ENCODE measurements at places on chromosomes 13 and 19.

GRCh38 chr19:49684251-49684982, 5.0 kb upstream of the ADM5 start:
- no peak for DNase-seq

DNA sequence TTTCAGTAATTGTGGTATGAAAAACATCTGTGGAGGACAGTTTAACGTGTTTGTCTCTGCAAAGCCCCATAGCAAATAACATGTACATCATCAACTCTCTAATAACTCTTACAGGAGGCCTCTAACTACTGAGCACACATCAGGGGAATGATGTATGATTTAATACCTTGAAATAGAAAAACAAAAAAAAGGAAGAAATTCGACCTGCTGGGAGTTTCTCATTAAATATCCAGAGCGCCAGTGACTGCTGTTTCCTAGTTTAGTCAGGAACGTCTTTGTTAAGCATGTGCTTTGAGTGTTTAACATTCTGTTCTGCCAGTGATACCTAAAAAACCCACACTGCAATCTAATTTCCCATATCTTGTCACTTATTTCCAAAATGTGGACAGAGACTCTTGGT, 235.4 kb downstream of the PCDH20 start:
- DNase-seq, result no peak

GRCh38 chr13:110706570-110707372, 855 bp upstream of the CARS2 start:
- DNase-seq, result no peak

DNA sequence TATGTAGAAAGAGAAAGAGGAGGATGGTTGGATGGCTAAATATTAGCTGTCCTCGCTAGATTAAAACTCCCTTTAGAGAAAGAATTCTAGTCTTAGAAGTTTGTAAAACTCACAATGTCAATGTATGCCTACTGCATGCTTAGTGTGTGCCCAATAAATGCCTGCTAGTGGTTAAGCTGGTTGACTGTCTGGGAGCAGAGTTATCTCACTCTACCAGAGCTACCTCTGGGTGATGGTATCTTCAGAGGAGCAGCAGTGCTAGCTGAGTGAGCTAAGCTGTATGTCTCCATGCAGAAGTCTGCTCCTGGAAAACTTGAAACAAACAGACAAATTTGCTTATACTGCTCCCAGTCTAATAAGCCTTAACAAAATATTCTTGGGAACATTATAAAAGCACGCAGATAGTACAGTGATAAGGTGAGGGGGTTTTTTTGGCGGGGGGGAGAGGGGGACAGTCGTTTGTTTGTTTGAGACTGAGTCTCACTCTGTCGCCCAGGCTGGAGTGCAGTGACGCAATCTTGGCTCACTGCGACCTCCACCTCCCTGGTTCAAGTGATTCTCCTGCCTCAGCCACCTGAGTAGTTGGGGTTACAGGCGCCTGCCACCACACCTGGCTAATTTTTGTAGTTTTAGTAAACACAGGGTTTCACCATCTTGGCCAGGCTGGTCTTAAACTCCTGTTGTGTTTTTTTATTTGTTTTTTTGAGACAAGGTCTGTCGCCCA, 202.8 kb upstream of the TSC22D1 start:
- DNase-seq, result no peak

DNA sequence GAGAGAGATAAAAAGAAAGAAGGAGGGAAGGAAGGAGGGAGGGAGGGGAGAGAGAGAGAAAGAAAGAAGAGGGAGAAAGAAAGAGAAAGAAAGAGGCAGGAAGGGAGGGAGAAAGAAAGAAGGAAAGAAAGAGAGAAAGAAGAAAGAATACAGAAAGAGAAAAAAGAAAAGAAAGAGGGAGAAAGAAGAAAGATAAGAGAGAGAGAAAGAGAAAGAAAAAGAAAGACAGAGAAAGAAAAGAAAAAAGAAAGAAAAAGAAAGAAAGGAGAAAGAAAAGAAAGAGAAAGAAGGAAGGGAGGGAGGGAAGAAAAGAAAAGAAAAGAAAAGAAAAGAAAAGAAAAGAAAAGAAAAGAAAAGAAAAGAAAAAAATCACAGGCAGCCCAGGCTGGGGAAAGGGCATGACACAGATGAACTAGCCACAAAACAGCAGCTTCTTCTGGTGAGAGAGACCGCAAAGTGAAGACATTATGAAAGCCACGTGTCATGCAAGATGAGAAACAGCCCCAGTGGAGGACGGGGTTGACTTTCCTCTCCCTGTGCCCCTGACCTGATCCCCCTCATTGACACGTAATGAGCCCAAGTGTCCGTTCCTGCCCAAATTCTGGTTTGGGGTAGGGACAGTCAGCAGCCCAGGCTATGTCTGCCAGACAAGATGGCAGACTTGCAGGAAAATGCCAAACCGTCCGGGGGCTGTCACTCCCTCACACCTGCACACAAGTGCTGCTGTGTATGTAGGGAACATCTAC, 102.1 kb downstream of the INSR start:
- no peak for DNase-seq

GRCh38 chr13:60448907-60449510, 52.0 kb downstream of the TDRD3 start:
- no peak for DNase-seq

GRCh38 chr19:35136977-35137702, 1.5 kb upstream of the FXYD1 start:
- no peak for DNase-seq

DNA sequence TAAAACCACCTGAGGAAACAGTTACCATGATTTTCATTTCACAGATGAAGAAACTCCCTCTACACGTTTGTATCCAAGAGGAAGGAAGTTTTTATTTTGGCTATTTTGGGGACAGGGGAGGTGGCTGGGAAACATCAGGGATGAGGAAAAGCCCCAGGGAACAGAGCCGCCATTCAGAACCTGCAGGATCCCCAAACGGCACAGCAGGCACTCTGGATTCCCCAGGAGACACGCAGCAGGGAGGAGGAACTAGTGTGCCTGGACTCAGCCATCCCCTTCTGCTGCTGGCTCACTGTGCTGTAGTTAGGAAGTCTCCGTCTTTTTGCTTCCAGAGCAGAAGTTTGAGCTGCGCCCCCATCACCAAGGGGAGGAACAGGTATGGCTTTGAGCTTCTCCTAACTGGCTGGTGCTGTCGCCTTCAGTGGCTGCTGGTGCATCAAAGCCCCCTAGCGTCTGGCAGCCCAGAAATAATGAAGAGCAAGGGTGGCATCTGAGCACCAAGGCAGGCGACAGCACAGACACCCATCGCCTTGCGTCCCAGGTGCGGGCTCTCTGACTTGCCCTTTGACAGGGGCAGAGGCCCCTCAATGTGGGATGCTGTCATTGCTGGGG, 4.2 kb downstream of the NAPA start:
- no peak for DNase-seq

GRCh38 chr13:103976371-103976770, 910.2 kb upstream of the SLC10A2 start:
- no peak for DNase-seq

DNA sequence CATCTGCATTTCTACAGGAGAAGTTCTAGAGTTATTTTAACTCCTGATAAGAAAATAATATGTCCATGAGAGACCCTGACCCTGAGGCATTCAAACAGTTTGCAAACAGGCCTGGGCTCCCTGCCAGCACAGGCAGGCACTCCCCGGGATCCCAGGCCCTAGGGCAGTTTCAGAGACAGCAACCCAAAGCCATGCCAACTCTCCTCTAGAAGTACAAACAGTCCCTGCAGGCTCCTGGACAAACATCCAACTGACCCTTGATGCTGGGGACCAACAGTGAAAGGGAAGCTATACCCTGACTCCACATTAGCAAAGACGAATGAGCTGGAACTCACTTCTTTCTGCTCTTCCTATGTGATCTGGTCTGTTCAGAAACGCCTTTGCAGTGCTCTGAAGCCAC, 44.8 kb downstream of the CCDC70 start:
- no peak for DNase-seq

DNA sequence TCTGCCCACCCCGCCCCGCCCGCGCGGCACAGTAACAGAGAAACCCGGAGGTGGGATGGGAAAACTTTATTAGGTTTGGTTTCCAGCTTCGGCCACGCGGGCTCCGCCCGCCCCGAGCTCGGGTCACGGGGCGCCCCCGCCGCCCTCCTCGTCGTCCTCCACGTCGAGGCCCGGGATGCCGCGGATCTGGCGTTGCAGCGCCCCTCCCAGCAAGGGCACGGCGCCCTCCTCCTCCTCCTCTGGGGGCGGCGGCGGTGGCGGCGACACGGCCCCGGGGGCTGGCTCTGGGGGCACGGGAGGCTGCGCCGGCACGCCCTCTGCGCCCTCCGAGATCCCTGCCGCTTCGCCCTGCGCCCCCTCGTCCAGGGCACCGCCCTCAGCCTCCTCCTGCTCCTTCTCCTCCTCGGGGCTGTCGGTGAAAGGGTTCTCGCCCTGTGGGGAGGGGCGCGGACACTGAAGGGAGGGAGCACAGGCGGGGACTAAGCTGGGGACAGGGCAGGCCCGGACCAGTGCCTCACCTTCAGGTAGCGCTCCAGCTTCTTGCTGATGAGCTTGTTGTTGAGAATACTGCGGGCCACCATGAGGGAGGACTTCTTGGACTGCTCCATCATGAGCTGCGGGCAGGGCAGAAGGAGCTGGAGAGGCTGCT, 536 bp upstream of the AKAP8 start:
- DNase-seq, result no peak

Data from cerebellar nuclear complex (tissue), 1 donor.